ENCODE measurements at places on chromosomes 11 and 22.

- DNase-seq, result no peak
Measured at GRCh38 chr11:65435981-65436411, 13.4 kb downstream of the NEAT1 start.

- DNase-seq, result no peak
Measured at GRCh38 chr11:119306373-119306890, 10.5 kb downstream of the MCAM start.

DNA sequence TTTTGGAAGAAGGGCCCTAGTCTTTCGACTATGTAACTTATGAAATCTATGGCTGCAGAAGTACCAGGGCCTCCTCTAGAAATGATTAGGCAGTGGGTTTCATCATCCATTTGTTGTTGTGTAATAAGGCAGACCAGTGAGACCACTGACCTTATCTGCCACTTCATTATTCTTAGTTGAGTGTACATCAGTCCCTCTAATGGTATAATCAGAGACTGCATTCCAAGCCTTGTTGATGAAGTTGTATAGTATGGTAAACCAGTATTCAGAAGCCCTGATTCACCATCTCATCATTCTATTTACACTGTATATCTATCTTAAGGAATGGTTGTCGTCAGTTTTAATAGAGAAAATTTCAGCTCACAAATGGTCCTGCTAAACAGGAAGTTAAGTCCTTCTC is 32.2 kb upstream of the GRIA4 start:
- DNase-seq, result no peak

DNA sequence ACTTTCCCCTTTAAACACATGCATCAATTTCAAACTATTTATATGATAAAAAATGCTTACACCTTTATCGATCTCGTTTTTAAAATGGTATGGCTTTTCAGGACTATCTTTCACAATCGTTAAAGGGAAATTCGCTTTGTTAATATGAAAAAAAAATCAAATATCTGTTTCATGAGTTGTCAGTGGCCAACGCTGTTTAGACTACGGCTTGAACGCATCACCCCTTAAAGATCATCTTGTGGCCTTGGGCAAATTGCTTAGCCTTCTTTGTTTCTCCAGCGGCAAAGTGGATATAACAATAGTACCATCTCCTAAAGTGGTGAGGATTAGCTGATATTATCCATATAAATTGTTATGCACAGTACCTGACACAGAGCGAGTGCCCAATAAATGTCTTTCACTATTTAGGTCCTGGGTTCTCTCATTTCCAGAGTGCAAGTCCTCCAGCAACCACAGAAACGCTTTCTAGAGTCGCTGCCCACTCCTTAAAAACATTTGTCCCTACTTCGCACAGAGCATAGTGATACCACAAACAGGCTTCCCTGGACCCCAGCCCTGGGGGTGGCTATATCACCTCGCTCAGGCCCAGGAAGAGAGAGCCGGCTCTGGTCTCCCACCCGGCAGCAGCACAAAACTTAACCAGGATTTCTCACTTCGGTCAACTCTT is 904 bp downstream of the SLC35F2 start:
- no peak for DNase-seq

GRCh38 chr11:122650619-122651018 is 4.9 kb upstream of the UBASH3B start:
- DNase-seq, result no peak

DNA sequence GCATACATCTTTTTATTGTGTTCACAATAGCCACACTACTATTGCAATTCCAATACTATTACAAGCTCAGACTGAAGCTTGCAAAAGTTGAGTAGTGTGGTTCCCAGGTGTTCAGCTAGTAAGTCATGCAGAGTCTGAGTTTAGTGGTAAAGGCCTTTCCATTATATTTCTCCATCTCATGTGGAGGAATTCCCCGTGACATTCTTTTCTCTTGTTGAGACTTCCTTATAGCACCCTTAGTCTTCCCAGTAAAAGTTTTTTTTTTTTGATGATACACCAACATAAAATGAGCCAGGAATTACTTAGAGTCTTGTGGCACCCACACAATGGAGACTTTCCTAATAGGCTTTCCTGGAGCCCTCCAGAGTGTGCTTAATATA is 110.8 kb downstream of the UVRAG start:
- DNase-seq, result no peak

GRCh38 chr11:64294774-64295173 is 3.7 kb downstream of the KCNK4 start:
- no peak for DNase-seq

DNA sequence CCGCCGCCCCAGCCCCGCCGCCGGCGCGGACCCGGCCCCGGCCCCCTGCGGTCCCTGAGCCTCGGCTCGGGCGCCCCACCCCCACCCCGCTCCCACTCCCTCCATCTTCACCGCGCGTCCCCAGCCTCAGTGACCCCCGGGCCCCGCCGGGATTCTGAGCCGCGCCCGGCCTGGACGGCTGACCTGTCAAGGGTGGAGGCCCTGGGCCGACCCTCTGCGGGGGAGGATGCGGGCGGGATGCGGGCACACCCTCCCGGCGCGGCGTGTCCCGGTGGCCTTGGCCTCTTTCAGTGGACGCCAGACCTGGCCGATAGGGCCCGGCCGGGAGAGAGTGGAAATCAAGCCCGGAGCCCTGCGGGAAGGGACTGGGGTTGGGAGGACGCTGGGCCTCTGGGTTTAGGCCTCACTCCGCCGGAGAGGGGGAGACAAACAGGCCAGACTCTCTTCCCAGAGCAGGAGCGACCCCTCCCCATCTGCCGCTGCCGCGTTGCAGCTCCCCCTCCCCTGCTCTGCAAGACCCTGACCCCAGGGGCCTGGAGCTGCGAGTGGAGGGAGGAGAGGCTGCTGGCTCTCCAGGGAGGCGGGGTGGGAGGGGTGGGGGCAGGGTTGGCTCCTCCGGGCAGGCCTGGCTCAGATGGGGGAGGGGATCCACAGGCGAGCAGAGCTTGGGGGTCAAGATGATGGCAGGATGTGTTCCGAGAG is 525 bp downstream of the MAPK8IP2 start:
- DNase-seq, result no peak

- DNase-seq, result no peak
Measured at GRCh38 chr11:44483919-44484610, 81.4 kb upstream of the CD82 start.

- no peak for DNase-seq
Measured at GRCh38 chr11:72754544-72755155, 2.4 kb upstream of the ARAP1 start.

- no peak for DNase-seq
Measured at GRCh38 chr11:115665958-115666357, 161.7 kb upstream of the CADM1 start.

- DNase-seq, result no peak
Measured at GRCh38 chr11:33125611-33126010, 35.7 kb downstream of the CSTF3 start.

DNA sequence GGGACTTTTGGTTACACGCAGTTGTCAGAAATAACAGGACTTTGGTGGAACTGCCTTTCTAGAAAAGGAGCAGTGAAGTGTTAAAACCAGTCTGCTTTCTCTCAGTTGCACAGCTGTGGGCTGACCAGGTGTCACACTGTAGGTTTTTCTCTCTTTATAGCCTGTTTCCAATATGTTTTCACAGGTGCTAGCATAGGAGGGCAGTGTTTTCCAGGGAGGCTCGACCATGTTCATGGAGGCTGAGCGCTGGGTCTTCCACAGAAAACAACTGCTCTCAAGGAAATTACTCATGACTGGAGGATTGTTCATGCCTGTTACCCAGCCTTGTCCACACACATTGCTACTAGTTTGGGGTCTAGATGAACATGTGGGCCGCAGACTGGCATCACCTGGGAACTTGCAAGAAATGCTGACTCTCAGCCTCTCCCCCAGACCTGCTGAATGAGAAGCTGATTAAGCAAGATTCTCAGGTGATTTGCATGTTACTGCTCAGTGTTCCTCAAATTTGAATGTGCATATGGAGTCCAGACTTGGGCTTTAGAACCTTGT is 157.7 kb downstream of the MAML2 start:
- no peak for DNase-seq

GRCh38 chr11:104095791-104096190 is 59.4 kb downstream of the DDI1 start:
- DNase-seq, result no peak

DNA sequence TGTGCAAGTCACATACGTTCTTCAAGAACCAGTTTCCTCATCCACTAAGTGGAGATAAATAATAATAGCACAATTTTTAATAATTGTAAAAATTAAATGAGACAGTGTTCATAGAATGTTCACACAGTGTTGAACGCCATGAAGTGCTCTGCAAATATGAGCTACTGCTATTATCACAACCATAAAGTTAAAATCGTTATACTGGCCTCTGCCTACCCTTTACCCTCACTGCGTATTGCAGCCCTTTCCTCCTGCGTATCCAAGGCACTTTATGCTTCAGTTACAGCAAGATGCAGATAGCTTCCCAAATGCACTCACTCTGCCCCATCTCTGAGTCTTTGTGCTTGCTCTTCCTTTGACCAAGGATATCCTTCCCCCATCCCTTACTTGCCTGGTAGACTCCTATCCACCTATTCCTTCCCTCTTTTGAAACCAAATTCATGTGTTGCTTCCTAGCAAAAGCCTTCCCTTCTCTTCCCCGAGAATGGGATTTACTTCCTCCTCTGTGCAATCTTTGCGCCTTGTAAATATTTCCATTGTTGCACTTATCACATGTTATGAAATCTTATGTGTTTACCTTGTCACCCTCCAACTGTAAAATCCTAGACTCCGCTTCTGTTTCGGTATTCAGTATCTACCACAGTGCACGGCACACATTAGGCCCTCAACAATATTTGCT is 196.9 kb downstream of the ADAMTS15 start:
- no peak for DNase-seq

- DNase-seq, result no peak
Measured at GRCh38 chr11:16780698-16781550, 42.5 kb downstream of the C11orf58 start.

GRCh38 chr11:47108214-47108613 is 68.5 kb downstream of the ARFGAP2 start:
- no peak for DNase-seq

DNA sequence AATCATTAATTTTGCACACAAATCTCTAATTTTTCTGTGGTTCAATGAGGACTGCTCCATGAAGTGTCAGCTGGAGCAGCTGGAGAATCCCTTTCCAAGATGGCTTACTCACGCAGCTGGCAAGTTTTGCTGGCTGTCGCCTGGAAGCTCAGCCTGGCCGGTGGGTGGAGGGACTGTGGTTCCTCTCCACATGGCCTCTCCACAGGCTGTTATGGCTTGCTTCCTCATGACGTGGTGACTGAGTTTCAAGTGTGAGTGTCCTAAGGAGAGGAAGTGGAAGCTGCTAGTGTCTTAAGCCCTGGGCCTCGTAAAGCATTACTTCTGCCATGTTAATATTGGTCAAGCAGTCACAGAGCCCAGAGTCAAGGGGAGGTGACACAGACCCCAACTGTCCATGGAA is 14.0 kb upstream of the NRIP3 start:
- no peak for DNase-seq

DNA sequence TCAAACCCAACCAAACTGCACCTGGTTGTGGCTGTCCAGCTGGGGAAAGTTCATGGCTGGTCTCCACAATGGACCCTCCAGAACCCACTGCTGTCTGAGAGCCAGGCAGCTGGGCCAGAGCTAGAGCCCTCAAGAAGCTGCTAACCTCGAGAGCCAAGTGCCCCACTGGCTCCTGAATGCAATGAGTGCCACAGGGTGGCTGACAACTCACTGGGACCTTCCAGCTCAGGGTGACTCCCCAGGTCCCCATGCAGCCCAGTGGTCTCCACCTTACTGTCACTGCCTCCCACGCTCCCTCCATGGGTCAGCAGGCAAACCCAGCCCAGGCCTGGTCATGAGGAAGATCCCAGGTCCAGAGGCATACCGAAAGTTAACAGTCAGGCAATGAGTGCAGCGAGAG is 8.0 kb upstream of the CHST1 start:
- DNase-seq, result no peak

GRCh38 chr11:79342686-79343085 is 98.1 kb downstream of the TENM4 start:
- DNase-seq, result no peak

- no peak for DNase-seq
Measured at GRCh38 chr11:68047437-68048290, 8.8 kb downstream of the TCIRG1 start.

DNA sequence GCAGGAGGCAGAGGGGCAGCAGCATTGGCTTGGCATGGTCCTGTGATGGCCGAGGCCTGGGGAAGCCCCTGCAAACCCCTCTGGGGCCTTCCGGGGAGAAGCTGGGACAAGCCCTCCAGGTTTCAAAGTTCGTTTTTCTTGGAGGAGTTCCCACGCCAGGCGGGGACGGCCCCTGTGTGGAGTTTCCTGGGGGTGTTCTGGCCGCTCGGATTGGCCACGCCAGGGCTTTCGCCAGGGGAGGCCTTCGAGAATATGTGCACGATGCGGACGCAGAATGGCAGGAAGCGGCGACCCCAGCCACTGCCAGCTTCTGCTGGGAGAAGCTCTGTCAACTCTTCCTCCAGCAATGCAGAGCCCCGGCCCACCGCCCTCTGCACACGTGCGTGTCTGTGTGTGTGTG is 102.3 kb upstream of the ASPHD2 start:
- no peak for DNase-seq

DNA sequence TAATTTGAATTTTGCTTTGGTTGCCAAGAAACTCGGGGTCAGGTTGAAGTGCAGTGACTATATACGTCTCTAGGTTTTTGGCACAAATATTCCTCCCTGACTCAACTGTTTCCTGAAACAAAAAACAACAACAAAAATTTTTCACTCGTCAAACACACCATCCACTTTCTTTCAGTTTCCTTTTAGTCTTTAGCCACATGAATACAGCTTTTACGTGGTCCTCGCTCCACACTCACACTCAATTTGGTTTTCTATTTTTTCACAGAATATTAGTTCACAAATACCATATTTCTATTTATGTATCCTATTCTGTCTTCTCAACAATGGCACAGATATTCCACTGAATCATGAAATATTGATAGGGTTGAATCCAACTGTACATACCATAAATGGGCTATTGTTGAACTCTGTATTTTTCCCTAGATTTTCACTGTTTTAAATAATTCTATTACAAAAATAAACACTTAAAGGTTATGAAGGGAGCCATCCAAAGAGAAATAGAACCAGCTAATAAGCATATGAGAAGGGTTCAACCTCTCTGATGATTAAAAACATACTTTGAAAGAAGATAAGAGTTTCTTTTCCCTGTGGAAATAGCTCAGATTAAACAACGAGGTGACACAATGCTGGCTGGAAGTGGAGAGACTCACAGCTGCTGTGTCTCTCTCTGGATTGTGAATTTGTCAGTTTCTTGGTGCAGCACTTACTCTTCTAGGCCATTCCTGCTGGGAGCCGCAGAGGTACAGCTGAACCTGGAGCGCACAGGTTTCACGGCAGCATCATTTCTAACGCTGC is 5.1 kb upstream of the FBLN1 start:
- DNase-seq, result no peak

DNA sequence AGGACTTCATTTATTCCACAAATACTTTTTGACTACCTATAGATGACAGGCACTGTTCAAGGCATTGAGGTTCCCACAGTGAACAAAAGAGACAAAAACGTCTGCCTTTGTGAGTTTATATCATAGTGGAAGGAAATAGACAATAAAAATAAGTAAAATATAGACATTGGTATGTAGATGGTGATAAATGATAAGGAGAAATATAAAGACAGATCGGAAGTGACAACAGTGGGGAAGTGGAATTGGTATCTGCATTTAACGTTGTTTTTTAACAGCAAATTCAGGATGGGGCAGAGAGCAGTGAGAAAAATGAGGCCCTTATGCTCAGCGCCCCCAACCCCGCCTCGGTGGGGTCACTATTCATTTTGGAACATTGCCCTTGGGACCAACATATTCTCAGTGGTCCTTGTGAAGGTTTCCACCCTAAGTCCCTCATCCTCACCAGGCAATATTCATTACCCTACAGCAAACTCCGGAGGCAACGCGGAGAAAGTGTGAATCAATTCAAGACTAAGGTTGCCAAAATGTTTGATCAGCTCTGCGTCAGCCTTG is 627 bp upstream of the PEX26 start:
- DNase-seq, result no peak
